ENCODE measurements at places on chromosomes 12 and 14.

DNA sequence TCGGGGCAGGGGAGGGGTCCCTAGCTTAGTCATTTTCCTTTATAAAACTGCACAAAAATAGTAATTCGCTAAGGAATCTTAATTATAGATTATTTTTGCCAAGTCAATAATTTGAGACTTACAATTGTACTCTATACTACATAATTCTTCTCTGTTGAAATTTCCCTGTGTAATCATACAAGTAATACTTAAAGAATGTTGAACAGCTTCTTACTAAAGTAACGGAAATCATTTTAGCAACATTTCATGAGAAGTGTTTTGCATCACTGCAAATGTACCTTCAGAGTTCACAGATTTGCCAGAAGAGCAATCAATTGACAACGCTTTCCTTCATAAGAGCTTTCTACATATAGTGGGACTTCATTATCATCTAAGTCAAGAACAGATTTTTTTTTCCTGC, 7.9 kb upstream of the GNG2 start:
- DNase-seq, result no peak

DNA sequence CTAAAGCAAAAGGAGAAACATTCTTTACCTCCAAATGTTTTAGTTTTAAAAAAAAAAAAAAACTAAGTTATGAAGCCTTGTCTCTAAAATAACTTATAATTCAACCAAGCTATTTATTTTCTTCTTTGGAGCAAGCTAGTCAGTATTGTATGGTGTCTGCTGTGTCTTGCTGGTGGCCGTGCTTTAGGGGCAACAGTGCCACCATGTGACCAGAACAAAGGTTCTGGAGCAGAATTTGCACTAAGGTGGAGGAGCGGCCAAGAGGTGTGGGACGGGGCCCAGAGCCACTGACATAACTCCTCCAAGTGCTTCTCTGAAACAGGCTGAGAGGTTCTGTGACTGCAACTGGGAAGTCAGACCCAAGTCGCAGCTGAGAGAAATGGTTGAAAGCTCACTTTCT, 4.5 kb downstream of the FICD start:
- no peak for DNase-seq

DNA sequence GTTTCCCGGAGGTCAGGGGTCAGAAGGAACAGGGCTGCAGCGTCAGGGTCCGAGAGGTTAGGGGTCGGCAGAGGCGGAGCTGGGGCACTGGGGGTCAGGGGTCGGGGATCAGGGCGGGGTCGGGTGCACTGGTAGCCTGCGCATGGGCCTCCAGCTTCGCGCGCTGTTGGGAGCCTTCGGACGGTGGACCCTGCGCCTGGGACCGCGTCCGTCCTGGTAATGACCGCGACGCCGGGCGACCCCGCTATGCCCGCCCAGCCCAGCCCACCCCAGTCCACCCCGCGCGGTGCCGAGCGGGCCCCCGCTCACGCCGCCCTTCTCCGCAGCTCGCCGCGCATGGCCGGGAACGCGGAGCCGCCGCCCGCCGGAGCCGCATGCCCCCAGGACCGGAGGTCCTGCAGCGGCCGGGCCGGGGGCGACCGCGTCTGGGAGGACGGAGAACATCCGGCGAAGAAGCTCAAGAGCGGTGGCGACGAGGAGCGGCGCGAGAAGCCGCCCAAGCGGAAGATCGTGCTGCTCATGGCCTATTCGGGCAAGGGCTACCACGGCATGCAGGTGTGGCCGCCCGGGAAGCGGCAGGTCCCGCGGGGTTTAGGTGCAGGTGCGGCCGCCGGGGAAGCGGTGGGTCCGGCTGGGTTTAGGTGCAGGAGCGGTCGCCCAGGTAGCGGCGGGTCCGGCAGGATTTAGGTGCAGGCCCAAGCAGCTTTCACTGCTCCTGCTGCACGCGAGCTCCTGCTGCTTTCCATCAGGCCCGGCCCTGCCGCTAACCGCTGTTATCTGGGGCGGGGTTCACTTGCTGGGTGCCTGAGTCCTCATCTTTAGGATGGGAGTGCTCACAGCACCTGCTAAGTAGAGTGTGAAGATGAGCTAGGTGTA, 743 bp downstream of the PUS1 start:
- no peak for DNase-seq

DNA sequence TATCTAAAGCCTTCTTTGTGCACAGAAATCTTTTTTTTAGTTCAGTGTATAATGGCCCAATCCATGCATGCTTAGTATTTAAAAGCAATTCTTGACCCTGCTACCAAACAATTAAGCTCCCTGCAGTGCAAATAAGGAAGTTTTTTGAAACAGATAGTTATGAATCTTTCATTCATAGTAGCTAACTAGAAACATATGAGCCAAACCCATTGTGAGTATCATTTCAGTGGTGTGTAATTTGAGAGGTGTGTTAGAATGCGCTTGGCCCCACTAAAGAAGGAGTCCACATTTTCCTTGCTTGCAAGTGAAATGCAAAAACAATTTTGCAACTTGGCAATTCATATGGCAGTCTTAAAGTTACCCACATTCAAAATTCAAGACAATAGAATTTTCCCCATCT, 14.4 kb downstream of the EPS8 start:
- no peak for DNase-seq

- DNase-seq, result no peak
Measured at GRCh38 chr14:31934767-31935266, 142.3 kb upstream of the ARHGAP5 start.

- no peak for DNase-seq
Measured at GRCh38 chr12:1815108-1815507, 5.3 kb upstream of the LRTM2 start.

Data from stimulated activated CD4-positive, alpha-beta T cell treated with anti-CD3 and anti-CD28 coated beads, Interleukin-15, amount 100 ng/mL, for 1 hour (primary cell).